ENCODE measurements at places on chromosomes 5 and 9.

DNA sequence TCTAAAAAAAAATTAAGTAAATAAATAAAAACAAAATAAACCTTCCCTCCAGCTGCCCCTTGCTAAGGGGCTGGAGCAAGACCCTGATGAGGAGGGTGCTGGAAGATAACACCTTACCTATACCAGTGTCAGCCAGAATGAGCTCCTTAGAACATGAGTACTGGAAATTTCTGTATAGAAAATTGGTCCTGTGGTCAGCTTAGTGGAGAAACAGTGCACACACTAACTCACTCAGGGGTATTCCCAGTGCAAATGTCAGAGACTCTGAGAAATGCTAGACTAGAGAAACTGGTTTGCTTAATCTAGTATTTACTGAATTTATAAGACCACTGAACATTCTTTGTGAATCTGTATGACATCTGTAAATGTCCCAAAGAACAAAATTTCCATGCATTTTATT lies 62.1 kb upstream of the CTXN3 start:
- no peak for DNase-seq

DNA sequence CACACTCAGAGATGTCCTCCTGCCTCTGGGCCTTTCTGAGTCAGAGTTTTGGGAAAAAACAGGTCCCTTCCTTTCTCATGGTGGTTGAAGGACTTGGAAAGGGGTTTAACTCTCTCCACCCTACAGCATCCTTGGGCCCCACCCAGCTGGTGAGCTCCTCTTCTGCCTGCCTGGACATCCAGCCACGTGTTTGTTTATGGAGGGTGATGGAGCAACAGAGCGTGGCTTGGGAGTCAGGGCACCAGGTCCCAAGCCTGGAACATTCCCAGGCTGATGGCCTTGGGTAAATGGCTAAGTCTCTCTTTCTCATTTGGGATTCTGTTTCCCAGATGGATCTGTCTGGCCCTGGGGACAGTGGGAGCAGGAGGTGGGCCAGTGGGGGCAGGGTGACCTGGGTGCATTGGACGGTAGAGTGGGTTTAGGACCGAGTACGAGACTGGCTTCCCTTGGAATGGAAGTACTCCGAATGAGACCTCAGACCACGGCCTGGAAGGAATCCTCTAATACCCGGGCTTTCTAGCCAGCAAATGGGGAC lies 141.1 kb upstream of the IRX2 start:
- DNase-seq: no peak

DNA sequence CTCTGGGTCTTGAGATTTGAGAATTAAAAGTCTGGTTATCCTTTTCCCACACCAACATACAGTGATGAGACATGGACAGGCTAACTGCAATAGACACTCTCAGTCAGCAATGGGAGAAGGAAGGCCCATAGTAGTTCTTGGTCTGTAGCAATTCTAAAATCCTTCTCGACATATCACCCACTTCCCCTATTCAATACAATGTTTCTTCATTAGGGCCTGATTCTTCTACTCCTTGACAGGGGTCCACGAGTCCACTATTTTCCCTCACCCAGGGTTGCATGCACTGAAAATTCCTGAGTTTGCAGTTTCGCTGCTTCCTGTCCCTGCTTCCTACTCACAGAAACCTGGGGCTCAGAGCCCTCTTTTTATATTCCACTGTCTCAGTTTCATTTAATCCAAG lies 402.8 kb downstream of the MAT2B start:
- DNase-seq: no peak

- no peak for DNase-seq
These were observed 2.2 kb downstream of the DNAJB5 start for GRCh38 chr9:34991607-34992375.

DNA sequence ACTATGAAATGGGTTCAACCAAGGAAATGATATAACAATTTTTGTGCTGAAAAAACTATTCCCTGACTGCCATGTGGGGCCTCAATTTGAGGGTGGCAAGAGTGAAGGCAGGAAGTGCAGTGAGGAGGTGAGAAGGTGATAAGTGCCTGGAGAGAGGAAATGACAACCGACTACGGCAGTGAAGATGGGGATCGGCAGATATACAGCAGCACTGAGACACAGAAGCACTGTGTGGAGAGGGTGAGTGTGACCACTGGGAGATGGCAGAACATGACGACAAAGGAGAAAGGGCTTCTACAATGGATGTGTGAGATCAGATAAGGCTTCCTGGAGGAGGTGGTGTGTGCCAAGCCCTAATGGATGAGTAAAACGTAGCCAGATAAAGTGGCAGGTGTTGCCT lies 271.8 kb downstream of the TRIM32 start:
- DNase-seq: no peak

DNA sequence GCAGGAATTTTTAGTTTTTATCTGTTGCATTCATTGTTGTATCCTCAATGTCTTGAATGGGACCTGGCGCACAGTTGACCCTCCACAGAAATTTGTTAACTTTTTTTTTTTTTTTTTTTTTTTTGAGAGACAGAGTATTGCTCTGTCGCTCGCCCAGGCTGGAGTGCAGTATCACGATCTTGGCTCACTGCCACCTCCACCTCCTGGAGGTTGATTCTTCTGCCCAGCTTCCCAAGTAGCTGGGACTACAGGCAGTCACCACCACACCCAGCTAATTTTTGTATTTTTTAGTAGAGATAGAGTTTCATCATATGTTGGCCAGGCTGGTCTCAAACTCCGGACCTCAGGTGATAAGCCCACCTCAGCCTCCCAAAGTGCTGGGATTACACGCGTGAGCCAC lies 205.9 kb downstream of the ROR2 start:
- no peak for DNase-seq

GRCh38 chr9:3006851-3007250 lies 163.0 kb upstream of the PUM3 start:
- no peak for DNase-seq

- DNase-seq: no peak
These were observed 4.7 kb upstream of the COL27A1 start for GRCh38 chr9:114150608-114151007.

DNA sequence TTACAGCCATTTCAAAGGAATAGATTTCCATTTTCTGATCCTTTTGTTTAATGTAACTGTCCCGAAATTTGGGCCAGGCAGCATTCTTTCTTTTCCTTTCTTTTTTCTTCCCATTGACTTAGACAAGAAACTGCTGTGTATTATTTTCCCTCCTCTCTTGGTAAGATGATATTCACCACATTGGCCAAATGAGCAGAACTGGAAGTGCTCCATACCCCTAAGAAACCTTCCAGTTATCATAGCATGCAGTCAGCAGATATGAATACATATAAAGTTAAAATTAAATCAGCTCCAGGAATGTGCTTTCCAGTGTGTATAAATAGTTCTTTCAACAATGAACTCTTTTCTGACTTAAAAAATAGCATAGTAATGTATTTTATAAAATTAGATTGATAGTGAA lies 168.5 kb upstream of the GAS1 start:
- DNase-seq: no peak

DNA sequence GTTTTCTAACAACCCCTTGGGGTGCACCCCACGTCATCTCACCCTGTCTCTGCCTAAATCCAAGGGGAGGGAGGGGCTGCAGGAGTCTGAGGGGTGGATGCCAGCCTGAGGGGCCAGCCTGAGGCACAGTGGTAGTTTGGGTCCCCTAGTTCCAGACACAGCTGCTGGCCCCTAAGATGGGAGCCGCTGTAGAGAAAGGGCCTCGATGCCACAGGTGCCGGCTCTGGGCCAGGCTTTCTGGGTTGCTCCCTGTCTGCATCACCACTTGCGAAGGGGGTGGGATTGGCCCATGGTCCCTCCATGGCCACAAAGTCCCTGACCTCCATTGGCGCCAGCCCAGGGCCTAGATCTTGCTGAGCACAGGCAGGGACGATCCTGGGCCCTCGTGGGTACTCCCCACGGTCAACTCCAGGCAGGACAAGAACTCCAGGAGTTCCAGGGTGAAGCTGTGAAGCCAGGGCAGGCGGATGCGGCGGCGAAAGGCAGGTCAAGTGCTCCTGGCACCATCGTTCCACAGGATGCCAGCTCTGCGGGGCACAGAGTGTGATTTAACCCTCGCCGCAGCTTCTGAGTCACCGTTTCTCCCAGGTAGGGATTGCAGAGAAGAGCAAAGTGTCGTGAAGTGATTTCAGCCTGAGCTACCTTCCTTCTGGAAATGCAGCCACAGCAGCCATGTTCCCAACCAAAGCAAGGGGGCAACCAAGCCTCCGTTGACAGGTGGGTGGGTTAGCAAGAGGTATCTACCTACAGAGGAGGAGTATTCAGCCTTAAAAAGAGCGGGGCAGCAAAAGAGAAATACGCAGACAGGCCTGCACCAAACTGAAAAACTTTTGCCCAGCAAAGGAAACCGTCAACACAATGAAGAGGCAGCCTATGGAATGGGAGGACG lies 41.6 kb upstream of the EXOC3 start:
- no peak for DNase-seq

GRCh38 chr5:118882666-118883065 lies 105.7 kb downstream of the DTWD2 start:
- DNase-seq: no peak

GRCh38 chr5:8686707-8687106 lies 817.8 kb downstream of the MTRR start:
- DNase-seq: no peak

DNA sequence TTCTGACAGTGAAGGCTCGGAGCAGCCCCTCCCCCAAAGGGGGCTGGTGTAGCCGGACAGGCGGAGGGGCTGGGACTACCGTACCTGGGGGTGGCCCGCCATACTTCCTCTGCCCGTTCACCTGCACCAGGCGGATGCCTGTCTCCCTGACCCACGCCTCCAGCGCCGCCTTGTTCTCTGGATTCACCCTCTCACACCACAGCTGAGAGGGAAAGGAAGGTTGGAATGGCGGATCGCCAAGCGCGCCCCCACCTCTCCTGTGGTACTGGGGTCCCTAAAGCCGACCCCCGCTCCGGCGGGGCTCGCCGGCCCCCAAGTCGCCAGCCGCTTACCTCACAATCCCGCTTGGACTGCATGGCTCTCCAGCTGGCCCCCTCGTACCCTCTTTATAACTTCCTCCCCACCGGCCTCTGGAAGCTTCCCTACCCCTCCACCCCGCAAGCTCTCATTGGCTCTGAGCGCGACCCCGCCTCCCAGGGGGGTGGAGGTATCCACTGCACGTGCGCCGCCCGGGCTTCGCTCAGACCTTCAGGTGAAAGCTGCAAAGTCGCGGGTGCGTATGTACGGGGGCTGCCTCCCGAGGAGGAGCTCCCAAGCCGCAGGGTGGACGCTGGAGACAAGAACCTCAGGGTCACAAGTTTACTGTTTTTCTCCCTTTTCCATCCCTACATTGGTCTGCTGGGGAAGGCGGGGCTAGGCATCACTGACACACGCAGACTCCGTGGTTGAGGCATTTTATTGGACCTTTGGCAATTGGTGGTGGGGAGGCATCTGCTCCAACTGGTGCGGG lies at the start of gene DND1:
TSS of gene DND1 (minus strand) at position 390 of the 790 bp plus-strand sequence. CDS start at position 356, 34 bp downstream.
- no peak for DNase-seq

- DNase-seq: no peak
These were observed 389.1 kb upstream of the WWC1 start for GRCh38 chr5:167902298-167902697.

- DNase-seq: no peak
These were observed 11.5 kb downstream of the GABRA6 start for GRCh38 chr5:161697001-161697400.

DNA sequence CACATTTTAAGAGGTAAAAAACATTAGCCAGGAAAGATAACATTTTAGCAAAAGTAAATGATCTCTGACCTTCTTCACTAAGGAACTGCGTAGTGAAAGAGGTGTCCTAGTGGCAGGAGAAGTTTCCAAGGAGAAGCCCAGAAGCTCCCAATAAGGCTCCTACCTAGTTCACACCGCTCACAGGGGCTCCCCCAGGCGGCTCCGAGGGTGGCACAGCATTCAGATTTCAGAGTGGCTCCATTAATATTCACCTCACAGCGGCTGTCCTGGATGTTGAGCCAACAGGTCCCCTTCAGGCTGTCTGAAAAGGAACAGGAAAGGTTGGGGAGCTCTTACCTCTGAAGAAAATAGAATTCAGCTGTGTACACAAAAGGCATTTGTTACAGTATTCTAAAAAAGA lies 187.3 kb downstream of the FBN2 start:
- no peak for DNase-seq

DNA sequence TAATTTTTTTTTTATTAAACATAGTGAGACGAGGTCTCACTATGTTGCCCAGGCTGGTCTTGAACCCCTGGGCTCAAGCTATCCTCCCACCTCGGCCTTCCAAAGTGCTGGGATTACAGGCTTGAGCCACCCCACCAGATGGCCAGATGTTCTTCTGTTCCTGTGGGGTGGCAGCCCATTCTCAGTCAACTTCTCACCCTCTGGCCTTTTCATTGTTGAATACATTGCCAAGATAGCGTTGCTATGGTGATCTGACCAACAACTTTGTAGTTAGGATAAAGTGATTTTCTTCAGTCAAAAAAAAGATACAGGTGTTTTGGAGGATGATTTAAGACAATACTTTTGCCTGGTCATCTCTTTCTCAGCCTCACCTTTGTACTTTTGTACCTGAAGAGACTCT lies 109.1 kb downstream of the EGFLAM start:
- no peak for DNase-seq

DNA sequence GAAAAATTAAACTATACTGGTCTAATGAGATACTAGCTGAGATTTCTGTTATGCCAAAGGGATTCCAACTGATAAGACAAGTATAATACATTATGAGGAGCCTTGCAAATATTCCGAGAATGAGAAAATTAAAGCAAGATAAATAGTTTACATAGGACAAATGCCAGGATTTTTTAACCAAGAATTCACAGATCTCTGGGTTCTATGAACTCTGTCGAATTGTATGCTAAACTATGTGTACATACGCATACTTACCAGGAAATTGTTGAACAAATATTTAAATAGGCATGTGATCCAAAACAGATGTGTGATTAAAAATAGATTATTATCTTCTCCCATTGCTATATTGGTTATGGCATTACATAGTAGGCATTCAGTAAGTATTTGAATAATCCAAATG lies 616.6 kb downstream of the GABRG2 start:
- DNase-seq: no peak

- DNase-seq: no peak
These were observed 2.9 kb downstream of the DNAJB5 start for GRCh38 chr9:34992376-34992951.
